Activated T-helper 1 cell treated with anti-CD3 and anti-CD28 coated beads, Interleukin-2, amount 50 U/mL, for 16 hours (primary cell): ENCODE measurements at places on chromosomes 3 and 15.
A peak's percentile ranks its signal among the peaks of the same experiment; 100 is the strongest.

- DNase-seq: no peak
These were observed 40.9 kb upstream of the RYK start for GRCh38 chr3:134291319-134292254.

DNA sequence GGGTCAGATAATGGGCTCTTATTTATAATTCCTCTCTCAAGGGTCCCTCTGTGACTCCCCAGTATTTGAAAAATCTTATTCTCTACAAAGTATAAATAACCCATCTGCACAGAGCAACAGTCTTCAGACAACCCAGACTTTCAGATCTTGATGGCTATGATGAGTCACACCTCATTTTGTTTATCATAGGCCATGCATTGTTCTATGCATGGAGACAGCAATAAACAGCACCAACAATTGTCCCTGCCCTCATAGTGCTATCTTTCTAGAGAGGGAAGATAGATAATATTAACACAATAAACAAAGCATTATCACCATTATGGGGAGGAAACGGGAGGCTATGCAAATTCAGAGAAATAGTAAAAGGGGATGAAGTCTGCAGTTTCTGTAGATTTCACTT lies 13.4 kb downstream of the FHIT start:
- DNase-seq: no peak

DNA sequence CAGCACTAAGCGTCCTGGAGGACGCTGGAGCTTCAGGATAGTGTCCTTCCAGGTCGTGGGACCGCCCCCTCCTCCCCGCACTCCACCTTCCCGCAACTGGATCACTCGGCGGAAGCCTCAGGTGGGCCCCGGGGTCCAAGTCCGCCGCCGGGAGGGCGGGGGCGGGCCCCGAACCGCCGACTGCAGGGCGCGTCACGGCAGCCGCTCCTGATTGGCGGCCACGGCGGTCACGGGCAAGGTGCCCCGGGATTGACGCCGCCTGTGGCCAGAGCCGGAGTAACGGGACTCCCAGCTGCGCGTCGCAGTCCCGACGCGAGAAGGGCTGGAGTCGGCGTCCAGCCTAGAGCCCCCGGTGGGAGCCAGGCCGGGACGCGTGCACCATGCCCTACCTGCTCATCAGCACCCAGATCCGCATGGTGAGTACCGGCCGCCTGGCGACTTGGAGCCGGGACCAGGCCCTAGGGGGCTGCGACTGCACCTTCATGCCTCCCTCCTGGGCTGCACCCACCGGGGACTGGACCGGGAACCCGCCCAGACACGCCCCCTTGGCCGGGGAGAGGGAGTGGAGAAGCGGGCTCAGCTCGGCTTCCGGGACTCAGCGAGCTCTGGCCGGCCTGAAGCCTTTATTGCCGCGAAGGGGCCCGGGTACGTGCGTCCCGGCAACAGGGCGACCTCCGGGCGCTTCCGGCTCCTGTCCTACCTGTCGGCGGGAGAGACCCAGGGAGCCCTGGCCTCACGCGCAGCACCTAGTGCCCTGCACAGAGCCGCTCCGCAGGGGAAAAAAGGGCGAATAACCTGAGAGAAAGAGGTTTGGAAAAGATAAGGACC lies at the start of gene GCHFR:
Gene GCHFR, plus strand, starts transcription at position 268 of the 828 bp plus-strand sequence. Its CDS starts 113 bp downstream, at position 381.
- peak; percentile 34 for DNase-seq

- no peak for DNase-seq
These were observed 107.2 kb downstream of the PYDC2 start for GRCh38 chr3:191568206-191568605.

DNA sequence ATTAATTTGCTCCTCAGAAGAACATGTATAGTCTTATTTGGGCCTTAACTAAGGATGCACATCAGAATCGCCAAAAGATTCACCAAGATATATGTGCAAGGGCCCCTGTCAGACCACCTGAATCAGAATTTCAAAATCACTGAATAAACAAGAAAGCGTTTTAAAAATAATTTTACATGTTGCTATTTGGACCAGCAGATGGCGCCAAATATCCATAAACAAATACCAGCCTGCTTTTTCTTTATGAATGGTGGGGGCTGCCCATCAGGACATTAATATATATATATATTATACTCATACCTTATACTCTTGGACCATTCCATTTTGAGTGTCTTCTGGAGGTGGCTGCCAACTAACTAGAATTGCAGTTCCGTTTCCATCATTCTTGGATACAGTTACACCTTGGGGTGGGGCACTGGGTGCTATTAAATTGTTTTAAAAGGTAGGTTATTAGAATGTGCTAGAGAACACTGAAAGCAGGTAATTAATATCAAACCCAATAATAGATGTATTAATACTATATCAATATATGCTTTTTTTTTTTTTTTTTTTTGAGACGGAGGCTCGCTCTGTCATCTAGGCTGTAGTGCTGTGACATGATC lies 1108.3 kb downstream of the ROBO1 start:
- no peak for DNase-seq
